Eye (tissue), 1 donor: ENCODE measurements at places on chromosomes 5 and 9.
A peak's percentile ranks its signal among the peaks of the same experiment; 100 is the strongest.

- DNase-seq = no peak
Observed at GRCh38 chr5:135025730-135026644, 8.0 kb downstream of the PITX1 start.

- DNase-seq = no peak
Observed at GRCh38 chr5:57094753-57095683, 78.8 kb upstream of the GPBP1 start.

GRCh38 chr5:6594066-6594465, 38.8 kb downstream of the NSUN2 start:
- no peak for DNase-seq

- DNase-seq = no peak
Observed at GRCh38 chr9:133855371-133855770, 117.2 kb upstream of the SARDH start.

- DNase-seq = no peak
Observed at GRCh38 chr9:127918183-127919107, 1.6 kb upstream of the ST6GALNAC4 start.

DNA sequence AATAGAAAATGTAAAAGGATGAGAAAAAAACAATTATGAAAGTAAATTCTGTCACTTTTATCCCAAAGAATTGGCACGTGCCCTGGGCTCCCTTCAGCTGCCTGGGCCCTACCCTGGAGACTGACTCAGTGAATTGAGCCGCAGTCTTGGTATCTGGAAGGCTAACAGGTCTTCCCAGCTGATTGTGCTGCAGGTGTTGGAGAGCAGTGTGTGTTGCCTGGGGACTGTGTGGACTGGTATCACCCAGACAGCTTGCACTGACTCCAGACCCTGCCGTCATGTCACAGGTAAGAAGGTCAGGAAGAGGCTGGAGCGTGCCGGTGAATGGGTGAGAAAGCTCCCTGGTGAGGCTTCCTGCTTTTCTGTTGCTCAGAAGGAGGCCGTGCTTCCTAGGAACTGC, 83.3 kb downstream of the AOPEP start:
- no peak for DNase-seq

DNA sequence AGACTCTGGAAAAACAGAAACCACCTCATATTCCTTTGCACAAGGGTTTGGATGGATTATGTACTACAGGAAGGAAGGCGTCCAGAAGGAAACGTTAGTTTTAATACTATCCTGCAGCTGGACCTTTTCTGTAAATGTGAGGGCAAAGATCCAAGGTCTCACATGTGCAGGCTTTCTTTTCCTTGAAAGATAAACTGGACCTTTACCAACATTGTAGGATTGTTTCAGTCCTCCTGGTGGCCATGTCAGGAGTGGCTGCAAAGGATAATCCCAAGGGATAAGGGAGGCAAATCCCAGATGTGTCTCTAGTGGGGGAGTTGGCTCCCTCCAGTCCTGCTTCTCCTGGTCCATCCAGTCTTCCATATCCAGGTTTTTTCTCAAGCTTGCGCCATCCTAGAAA, 397.5 kb downstream of the HTR1A start:
- no peak for DNase-seq

DNA sequence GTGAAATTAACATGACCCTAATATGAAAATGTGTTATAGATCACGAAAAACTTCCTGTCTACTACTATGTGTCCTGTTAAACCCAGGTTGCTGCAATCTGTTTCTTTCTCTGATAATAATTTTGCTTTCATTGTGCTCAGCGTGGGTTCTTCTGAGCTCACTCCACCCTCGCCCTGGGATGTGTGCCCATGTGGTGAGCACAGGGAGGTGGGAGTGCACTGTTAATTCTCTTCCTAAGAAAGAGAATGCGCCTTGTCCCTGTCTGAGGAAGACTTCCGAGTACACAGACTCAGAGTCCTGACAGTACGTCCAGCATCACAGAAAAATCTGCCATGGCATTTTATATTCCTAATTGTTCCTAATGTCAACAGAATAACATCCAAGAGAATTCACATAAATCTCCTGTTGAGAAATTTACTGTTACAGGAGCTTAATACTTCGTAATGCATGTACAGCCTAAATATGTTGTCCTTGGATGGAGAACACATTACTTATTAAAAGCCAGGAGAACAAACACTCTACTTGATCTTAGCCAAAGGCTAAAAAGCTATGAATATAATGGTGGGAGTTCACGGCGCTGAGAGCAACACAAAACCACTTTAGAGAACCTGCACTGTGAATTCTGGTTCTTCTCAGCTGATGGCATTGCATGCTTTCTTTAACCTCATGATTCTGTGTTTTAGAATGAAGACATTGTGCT, 102.6 kb downstream of the PDE4D start:
- DNase-seq = no peak

GRCh38 chr5:143985832-143986515, 174.0 kb downstream of the HMHB1 start:
- no peak for DNase-seq

DNA sequence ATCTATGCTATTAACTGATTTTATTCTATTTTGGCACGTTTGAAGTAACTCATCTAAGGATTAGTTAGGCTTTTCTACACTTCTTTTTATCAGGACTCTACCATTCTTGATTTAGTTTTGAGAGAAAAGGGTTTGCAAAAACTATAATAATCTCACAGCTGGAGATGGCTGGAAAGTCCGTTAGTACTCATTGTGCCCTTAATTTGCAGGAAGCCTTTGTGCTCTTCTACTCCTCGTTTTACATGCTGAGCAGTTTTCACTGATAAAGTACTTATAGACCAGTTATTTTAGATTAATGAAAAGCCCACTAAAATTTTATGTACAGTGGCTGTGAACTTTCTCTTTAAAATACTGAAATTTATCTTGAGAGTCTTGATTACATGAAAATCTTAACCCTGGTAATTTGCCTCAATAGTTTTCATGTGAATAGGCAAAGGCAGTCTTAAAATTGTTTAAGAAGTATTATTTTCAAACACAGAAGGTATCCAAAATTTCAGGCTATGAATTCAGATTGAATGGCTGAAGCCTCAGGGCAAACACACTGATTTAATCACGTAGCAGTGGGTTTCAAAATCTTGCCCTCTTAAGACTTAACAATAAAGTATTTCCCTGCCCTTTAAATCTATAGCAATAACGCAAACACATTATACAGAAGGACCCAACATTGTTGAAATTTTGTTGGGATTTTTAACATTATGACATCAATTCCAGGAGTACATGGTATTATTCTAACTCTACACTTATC, 18.6 kb downstream of the MLLT3 start:
- DNase-seq = peak; percentile 76

DNA sequence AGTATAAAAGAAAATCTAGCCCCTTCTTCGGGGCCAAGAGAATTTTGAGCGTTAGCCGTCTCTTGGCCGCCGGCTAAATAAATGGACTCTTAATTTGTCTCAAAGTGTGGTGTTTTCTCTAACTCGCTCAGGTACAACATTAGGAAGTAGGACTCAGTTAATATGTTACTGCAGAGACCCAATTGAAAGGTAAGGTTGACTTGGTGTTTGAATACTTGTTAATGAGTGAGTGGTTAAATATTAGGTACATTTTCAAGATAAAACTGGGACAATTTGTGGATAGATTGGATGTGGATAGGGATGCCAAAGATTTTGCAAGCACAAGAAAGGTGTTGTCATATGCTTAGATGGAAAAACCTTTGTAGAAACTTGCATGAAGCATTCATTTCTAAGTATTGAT, 1177.3 kb upstream of the CDH18 start:
- no peak for DNase-seq

DNA sequence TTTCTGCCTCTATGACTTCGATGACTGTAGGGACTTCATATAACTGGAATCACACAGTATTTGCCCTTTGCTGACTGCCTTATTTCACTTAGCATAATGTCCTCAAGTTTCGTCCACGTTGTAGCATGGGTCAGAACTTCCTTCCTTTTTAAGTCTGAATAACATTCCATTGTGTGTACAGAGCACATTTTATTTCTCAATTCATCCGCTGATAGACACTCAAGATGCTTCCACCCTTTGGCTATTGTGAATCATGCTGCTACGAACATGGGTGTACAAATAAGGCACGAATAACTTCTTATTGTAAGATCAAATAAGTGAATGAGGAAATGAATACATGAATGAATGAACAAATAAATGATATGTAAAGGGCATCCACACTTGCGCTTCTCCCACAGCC, 13.0 kb downstream of the BARX1 start:
- no peak for DNase-seq

- DNase-seq = no peak
Observed at GRCh38 chr9:123324767-123325183, 31.2 kb upstream of the CRB2 start.

- DNase-seq = no peak
Observed at GRCh38 chr5:119275601-119276173, 80.1 kb upstream of the TNFAIP8 start.

DNA sequence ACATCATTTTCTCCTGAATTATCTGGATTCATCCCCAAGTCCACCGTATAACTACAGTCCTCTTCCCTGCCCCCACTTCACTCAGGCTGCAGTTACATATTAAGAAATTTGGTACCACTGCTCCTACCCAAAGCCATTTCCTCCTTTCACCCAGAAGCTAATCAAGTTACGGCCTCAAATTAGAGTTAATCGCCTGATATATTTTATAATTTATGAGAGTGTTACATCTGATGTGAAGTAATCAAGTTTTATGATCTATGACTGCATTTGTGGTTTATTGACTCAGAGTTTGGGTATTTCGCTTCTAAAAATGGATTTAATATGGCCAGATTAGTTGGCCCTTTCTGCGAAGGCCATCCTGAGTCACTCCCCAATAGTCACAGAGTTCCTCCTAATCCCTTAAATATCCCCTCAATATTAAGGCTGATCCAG, 223.6 kb upstream of the KIF2A start:
- no peak for DNase-seq

- no peak for DNase-seq
Observed at GRCh38 chr5:149195337-149195887, 54.1 kb downstream of the ABLIM3 start.

- no peak for DNase-seq
Observed at GRCh38 chr5:87302061-87302460, 34.4 kb downstream of the RASA1 start.

- no peak for DNase-seq
Observed at GRCh38 chr9:118455788-118456187, 751.6 kb downstream of the TLR4 start.

GRCh38 chr5:91541696-91542095, 158.6 kb upstream of the ARRDC3 start:
- DNase-seq = no peak

GRCh38 chr5:178793151-178793550, 62.7 kb upstream of the ZNF354A start:
- peak; percentile 17 for DNase-seq

DNA sequence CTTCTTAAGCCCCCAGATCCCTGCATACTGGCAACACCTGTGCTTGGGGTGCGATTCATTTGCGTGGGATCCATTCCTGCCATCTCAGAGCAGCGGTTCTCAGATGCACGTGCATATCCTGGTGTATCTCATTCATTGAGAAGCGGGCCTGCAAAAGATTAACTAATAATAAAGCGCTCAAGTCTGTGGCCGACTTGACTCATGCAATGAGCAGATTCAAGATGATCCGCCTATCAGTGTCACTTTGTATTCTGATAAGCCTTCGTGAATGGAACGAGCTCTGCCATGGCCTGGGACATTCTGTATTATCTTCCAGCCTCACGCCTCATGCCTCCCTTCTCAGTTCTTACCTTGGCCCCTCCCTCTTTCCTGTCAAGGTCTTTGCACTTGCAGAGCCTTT, 22.3 kb downstream of the C1QTNF2 start:
- DNase-seq = no peak

DNA sequence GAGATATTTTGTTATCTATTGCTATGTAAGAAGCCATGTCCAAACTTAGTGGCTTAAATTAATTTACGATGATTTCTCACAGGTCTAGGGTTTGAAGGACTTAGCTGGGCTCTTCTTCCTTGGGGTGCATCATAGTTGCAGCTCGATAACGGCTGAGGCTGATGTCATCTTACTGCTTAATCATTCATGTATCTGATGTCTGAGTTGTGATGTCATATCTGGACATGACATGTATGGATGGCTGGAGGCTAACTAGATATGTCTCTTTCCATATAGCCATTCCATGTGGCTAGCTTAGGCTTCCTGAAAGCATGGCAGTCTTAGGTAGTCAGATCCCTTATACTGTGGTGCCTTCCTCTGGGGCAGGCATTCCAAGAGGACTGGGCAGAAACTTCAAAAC, 31.6 kb downstream of the ADGRV1 start:
- DNase-seq = no peak

GRCh38 chr5:128487041-128487440, 51.0 kb downstream of the FBN2 start:
- DNase-seq = no peak

DNA sequence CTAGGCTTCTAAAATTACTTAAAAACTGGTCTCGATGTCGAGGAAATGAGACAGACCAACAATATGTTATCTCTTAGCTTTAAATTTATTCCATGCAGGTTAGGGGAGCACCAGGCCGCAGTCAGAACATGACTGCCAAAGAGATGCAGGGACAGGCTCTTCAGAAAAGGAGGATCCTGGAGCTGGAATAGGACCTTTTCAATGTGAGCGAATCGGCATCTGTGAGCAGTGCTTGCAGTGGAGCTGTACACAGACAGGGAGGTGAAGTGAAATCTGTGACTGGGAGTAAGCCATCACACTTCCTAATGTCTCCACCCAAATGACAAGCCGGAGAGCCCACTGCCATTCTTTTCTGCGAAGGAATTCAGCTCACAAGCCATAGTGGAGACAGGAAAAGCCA, 78.2 kb downstream of the EFNA5 start:
- peak; percentile 63 for DNase-seq

DNA sequence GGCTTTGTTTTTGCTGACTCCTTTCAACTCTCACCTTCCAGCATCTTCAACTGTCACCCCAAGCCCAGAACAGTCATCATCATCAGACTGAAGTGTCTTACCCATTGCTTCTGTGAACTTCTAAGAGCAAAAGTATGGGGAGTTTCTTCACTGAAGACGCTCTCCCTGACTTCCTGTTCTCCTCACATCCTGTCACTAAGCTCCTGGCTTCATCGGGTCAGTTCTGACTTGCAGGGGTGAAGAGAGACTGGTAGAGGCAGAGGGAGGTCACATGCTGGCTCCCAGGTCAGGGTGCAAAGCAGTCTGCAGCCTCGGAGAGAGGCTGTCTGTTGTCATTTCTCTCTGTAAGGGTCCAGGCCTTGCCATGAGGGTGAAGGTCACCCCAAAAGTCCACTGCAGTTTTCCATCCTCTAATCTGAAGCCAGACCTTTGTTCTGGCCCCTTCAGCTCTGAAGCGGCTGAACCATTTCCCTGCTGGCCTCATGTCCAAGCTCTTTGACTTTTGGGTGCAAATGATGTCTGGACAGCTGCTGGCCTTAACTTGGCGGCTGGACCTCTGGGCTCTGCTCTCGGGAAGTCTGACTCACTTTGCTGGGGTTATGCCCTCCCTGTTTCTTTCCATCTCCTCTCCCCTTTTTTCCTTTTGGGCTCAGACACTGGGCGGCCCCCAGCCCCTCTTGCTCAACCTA, 305.0 kb downstream of the RAB3C start:
- DNase-seq = no peak

GRCh38 chr5:165161204-165161603, 1655.8 kb downstream of the MAT2B start:
- no peak for DNase-seq

- DNase-seq = no peak
Observed at GRCh38 chr9:134660407-134660806, 18.8 kb downstream of the COL5A1 start.
